Central memory CD8-positive, alpha-beta T cell (primary cell): ENCODE measurements at places on chromosomes 1 and 21.

DNA sequence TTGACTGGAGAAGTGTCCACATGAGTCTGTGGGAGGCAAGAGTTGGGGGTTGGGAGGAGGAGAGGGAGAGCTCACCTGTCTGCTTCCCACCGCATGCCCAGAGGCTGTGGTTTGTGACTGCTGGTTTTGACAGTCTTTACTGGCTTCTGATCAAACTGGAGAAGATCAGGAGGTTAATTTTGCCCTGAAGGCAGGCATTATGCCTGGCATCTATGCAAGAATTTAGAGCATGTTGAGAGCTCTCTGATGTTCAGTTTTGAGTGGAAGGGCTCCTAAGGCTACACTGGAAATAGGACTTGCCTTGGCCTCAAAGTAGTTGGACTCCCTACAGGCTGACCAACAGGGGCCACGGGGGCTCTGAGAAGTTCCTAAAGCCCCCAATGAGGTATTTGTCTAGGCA, 101.6 kb downstream of the TLR5 start:
- DNase-seq = no peak

- DNase-seq = no peak
These were observed 7.0 kb downstream of the NPHP4 start for GRCh38 chr1:5985250-5985649.

- no peak for DNase-seq
These were observed 10.2 kb downstream of the GRHL3 start for GRCh38 chr1:24329331-24329730.

DNA sequence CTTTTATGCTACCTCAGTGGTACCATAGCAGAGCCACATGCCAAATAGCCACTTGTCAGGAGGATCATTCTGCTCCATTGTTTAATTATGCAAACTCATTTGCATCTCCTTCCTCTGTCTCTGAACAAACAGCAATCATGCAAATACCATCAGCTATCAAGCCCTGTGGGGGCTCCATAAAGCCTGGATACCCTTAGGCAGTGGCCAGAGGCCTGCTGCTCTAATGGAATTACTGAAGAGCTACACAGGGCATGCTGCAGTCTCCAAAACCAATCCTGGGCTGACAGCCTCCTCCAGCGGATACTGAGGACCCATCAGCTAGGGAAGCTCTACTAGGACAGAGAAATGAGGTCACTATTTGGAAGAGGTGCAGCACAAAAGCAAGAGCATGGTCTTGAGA, 376.3 kb downstream of the KCNH1 start:
- no peak for DNase-seq

DNA sequence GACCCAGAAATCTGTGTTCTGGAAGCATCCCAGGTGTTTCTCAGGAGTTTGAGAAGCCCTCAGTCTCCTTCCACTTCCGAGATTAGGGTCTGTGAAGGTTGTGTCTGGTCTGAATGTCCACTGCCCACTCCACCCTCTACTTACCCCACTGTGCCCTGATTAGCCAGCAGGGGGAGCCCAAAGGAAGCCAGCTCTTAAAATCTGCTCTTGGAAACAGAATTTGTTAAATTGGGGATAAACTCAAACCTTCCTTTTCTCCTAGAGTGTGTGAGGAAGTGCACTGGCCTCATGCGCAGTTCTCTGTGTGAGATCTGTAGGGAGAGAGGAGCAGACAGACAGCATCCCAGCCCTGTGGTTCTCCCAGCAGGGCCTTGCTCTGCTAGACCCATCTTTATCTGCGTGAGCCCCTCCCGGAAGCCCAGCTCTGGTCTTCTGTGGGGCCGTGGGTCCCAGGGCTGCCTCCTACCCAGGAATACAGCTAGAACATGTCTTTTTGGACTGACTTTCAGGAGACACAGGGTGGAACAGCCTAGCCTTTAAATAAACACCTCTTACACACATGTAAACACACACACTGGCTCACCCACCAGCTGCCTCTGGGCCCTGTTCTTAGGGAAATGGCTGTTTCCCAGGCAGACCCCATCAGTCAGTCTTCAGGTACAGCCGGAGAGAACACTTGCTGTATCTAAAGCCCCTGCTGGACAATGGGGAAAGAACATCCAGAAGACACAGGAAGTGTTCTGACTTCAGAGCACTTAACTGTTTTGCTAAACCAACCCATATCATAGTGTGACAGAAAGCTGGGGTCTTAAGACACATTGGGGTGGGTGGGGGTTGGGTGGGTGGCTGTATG, 52.2 kb downstream of the SMYD2 start:
- DNase-seq = no peak

- no peak for DNase-seq
These were observed 265.7 kb downstream of the GRIK3 start for GRCh38 chr1:36768486-36769178.
